ENCODE measurements at places on chromosomes 5 and 9.

- DNase-seq: no peak
Measured at GRCh38 chr9:91820949-91821880, 128.8 kb downstream of the ROR2 start.

- no peak for DNase-seq
Measured at GRCh38 chr5:17828681-17829080, 194.4 kb downstream of the TAF11L14 start.

DNA sequence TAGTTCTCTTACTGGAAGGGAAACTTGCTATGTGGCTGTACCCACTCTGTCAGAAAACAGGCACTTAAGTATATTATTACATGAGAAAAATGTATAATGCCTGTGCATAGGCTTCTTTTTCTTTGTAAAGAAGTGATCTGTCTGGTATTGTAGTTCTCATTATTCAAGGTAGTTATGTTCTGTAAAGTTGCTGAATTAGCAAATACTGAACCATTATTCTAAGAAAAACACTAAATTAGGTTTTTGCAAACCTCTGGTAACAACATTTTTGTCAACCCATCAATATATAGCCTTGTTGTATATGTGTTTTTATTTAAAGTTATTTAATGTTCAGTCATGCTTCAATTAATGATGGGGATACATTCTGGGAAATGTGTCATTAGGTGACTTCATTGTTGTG is 8.8 kb downstream of the RAD17 start:
- DNase-seq: no peak

GRCh38 chr9:89425921-89426383 is 72.0 kb downstream of the SEMA4D start:
- DNase-seq: no peak

DNA sequence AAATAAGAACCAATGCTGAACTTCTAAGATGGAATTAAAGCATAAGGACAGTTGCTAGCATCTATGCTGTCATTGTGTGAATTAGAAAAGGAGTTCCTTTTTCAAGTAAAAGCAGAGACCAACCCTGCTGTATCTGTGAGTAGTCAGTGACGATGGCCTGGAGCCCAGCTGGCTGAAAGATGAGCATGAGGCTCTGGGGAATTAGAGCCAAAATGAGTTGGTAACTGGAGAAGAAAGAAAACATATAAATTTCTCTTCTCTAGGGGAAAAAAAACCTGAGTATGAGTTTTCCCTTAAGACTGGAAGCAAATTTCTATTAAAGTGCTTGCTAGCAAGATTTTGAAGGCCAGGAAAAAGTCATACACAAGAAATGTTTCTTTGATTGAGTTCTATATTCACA is 1.6 kb upstream of the SPZ1 start:
- no peak for DNase-seq

DNA sequence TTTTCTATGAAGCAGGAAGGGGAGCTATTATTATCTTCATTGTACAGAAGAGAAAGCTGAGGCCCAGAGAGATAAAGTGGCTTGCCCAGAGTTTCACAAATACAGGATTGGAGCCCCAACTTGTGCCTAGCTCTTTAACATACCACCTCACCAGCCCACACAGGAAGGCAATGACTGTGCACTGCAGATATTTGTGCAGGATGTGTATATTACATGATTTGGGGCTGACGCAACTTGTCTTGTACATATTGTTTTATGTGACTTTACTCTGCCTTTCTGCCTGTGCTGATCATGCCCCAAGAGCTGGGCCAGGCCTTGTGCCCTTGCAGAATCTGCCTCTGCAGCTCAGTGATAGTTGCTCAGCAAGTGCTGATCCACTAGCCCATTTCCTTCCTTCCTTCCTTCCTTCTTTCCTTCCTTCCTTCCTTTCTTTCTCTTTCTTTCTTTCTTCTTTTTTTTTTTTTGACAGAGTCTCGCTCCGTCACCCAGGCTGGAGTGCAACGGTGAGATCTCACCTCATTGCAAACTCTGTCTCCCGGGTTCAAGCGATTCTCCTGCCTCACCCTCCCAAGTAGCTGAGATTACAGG is 106.6 kb upstream of the TBCA start:
- DNase-seq: no peak

DNA sequence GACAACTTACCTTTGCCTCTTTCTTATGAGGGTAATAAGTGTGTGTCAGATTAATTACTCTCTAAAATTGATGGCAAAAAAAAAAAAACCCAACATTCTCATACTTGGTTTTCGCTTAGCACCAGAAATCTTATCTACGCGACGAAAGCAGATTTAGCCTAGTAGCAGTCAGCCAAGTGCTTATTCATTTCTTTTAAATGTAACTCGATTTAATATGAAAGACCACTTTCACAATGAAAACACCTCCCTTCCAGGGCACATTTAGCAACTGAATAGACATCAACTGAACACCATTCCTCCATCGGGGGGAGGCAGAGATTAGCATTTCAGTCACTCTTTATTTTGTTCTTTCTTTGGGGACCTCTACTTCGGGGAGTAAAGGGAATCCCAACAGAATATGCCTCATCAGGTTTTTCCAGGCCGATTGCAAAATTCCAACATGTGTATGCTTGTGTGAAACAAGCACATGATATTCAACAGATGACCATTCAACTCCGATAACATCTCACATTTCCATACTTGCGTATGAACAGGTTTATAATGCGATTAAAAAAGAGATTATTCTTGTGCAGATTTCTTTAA is 124.1 kb upstream of the RETREG1 start:
- DNase-seq: no peak

DNA sequence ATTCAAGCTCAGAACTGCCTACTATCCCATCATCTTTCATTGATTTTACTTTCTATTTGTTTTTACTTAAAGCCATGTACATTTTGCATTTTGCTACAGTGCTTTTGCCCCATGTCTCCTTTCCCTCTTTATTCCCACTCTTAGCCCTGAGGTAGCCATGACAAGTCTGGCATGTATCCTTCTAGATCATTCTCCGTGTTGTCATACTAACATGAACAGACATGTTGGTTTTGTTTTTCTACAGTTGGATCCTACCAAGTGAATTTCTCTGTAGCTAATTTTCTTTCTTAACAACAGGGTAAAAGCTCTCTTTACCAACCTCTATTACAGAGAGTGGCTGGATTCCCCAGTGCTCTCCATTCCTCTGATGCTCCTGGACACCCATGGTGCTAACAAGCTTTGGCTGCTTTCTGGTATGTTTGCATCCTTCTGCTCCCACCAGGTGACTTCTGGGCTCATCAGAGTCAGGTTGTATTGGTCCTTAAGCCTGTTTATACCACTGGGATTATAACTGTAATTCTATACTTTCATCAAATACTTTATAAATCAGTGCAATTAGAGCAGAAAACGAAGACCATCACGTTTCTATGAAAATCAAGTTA is 38.8 kb upstream of the BOD1 start:
- DNase-seq: no peak

- DNase-seq: no peak
Measured at GRCh38 chr9:134127065-134127580, 8.8 kb upstream of the WDR5 start.
